Heart left ventricle (tissue), 16 donors: ENCODE measurements at places on chromosomes 3 and 15.

- DNase-seq, result no peak
Observed at GRCh38 chr15:101308604-101309435, 13.8 kb upstream of the SNRPA1 start.

- no peak for DNase-seq
Observed at GRCh38 chr3:87426918-87427317, 150.5 kb upstream of the POU1F1 start.

- no peak for DNase-seq
Observed at GRCh38 chr15:39828374-39828931, 45.8 kb upstream of the FSIP1 start.

DNA sequence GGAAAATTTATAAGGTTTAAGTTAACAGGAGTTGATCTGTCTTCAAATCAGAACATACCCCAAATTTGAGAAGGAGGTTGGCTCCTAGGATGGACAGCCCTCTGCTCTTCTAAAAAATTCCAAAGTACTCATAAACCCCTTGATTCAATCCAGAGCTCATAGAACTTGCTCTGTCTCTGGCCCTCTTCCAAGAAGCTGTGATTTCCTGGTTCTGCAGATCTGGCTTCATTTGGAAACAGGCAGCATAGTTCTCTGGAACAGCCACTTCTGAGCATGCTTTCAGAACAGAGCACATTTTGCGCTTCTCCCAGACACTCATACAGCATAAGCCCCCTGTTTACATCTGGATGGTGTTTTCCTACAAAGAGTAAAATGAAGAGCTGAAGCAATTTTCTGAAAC lies 96.7 kb downstream of the KBTBD8 start:
- no peak for DNase-seq

DNA sequence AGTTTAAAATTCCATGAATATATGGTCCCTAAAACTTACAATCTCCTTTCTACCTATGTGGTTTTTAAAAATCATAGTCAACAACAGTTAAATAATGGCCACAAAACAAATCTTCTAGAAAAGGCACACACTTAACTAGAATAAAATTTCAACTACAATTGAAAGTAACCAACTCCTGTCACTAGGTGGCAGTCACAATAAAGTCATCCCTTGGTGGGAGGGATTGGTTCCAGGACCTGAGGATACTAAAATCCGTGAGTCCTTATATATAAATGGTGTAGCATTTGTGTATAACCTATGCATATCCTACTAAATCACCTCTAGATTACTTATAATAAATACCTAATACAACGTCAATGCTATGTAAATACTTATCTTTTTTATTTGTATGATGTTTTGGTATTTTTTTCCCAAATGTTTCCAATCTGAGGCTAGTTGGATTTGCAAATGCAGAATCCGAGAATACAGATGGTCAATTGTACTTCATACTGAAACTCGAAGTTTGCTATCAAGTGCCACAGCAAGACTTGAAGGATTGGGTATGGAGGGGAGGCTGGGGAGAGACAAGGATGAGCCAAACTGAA lies 172.6 kb downstream of the FMN1 start:
- no peak for DNase-seq

DNA sequence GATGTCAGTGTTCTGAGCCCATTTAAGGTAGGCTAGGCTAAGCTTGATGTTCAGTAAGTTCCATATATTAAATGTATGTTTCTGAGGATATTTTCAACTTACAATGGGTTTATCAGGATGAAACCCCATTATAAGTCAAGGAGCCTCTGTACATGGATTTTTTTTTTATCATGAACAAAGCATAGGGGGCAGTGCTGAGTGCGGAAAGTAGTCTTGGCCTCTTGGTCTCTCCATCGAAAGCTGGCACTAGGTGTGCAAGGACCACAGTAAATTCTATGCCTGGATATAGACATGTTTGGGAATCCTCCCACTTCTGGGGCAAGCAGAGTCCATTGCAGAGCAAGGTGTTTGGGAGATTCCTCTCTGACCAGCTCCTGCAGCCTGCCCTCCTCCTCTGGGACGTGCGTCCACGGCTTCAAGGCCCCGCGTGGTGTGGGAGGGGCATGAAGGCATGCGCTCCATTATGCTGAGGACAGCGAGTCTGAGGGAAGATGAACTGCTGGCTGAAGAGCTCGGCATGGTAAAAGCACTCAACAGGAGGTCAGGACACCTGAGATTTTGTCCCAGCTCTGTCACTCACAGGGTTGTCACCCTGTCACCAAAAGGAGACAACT lies 122.9 kb upstream of the LIPC start:
- no peak for DNase-seq

- no peak for DNase-seq
Observed at GRCh38 chr3:99950921-99951320, 133.3 kb downstream of the CMSS1 start.

GRCh38 chr3:180983136-180983535 lies 6.4 kb downstream of the DNAJC19 start:
- DNase-seq, result no peak

GRCh38 chr3:12777171-12777570 lies 18.1 kb upstream of the TMEM40 start:
- no peak for DNase-seq

DNA sequence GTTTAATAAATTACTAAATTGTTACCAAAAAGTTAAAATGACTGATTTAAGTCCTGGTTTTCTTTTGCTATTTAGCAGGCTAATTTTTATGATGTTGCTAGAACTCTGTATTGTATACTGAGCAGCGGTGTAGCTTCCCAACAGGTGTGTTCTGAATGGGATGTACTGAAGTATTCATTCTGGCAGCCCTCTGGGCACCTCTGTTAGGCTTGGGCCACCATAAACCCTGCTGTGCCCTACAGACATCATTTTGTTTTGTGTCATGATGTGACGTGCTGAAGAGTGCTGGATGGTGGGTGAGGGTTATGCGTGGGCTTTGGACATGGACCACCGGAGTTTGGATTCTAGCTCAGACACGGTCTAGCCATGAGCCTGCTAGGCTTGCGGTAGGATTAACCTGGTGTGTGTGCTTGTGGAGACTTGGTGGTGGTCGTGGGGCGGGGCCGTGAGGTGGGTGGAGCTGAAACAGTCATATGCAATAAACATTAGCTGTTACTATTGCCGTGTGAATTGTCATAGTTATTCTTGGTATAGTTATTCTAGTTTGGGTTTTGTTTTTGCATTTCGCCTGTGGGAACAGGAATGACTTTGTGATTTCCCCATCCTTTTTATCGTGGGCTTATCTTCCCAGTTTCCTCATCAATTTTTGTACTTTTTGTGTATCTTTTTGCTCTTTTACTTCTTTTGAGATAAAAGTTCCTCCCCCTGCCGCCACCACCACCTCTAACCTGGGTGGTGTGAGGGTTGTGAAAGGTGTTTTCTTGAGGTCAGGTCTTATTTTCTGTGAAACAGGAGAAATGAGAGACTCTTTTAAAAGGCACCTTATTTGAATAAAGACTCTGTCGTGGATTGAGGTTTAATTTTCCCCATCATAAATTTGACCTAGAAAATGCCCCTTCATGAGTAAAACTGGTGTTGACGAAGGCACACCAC lies 93.7 kb downstream of the MCTP2 start:
- no peak for DNase-seq

GRCh38 chr15:59473226-59473625 lies 35.2 kb downstream of the FAM81A start:
- no peak for DNase-seq

DNA sequence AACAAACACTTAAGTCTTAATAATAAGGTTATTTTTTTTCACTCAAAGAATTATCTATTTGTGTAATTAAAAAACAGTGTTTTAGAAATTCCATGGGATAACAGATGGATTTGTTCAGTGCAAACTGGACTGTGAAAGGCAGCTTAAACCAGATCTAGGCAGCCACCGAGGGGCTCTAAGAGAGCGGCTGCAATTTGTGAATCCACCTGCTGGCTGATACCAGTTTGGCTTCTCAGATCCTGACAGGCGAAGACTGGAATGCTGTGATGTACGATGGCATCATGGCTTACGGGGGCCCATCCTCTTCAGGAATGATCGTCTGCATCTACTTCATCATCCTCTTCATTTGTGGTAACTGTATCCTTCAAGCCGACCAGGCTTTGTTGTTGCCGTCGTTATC lies 119.6 kb downstream of the CHDH start:
- no peak for DNase-seq
